Body of pancreas (tissue), 4 donors: ENCODE measurements at places on chromosomes 1 and 21. TPM values are rescaled to one million over a fixed set of nuclear protein-coding genes. Genes with fewer than 3 reads are reported as not detected.
A peak's percentile ranks its signal among the peaks of the same experiment; 100 is the strongest.

GRCh38 chr1:151914076-151914475 lies 4.8 kb upstream of the THEM4 start:
- no peaks in the 10 kb centered on the region for H3K27me3 ChIP-seq
- H3K4me1 ChIP-seq = peaks cover 6% of the 10 kb centered on the region
- H3K4me3 ChIP-seq = no peak overlapping the region
- no peak for DNase-seq
- H3K27ac ChIP-seq = no peak overlapping the region
- H3K36me3 ChIP-seq = no peaks in the 10 kb centered on the region

DNA sequence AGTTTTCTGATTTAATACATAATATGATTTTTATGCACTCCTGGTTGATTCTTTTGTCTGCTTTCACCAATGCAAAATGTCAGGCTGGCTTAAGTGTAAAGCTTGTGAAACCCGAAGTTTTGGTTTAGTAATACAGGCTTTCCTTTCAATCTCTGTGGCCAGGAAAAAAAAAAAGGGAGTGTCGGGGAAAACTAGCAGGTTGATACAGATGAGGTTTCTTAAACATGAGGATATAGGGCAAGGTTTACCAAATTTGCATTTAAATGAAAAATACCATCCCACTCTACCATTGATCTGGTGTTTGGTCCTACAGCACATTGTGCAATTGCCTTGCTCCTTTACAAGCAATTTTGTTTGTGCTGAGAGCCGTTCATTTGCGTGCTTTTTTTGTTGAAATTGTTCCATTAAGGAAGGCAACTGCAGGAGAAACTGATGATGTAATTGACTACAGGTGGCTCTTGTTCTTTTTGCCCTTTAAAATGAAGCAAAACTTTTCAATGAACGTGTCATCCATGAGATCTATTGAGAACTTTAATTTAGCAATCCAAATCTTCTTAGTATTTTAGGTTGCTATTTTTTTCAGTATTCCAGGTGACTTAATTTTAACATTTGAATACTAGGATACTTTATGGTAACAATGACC lies 22.7 kb downstream of the CLIC6 start:
- H3K27me3 ChIP-seq = no peaks in the 10 kb centered on the region
- H3K4me1 ChIP-seq = peaks cover 17% of the 10 kb centered on the region
- DNase-seq = no peak
- H3K36me3 ChIP-seq = no peaks in the 10 kb centered on the region
- H3K27ac ChIP-seq = no peak overlapping the region

The NPHS2 gene
- not detected for total RNA-seq

The PADI3 gene
- not detected for total RNA-seq

GRCh38 chr1:78839704-78840277 lies 166.7 kb downstream of the ADGRL4 start:
- DNase-seq = peak; percentile 30
- no peaks in the 10 kb centered on the region for H3K27me3 ChIP-seq
- peaks cover 5% of the 10 kb centered on the region for H3K4me1 ChIP-seq
- no peak overlapping the region for H3K4me3 ChIP-seq
- H3K27ac ChIP-seq = no peak overlapping the region

DNA sequence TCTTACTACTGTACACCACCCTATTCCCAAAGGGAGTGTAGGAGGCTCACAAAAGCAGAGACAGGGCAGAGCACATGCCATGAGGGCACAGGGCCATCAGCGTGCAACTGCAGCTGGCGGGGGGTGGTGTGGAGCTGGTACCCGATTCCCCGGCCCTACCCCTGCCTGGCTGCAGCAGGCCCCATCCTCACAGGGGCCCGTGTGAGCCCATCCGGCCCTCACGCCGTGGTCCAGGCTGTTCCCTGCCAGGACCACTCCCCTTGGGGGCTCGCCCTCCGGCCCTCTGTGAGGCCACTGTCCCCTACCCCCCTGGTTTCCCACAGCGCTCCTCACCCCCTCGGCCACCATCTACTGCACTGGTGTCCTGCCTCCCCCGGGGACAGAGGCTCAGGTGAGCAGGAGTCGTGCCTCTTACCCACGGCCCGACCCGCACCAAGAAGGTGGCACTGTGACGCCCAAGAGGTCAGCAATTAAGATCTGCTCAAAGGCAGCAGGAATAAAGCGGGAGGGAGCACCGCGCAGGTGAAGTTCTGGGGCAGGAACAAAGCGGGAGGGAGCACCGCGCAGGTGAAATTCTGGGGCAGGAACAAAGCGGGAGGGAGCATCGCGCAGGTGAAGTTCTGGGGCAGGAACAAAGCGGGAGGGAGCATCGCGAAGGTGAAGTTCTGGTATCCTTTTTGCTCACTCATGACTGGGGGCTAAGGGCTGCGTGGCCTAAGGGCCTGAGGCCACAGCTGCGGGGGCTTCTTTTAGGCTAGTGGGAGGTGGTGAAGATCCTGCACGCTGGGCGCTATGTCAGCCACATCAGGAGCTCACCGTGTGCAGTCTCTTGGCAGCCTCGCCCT lies 3.9 kb downstream of the POFUT2 start:
- H3K27me3 ChIP-seq = no peaks in the 10 kb centered on the region
- H3K4me3 ChIP-seq = no peak overlapping the region
- peaks cover 25% of the 10 kb centered on the region for H3K36me3 ChIP-seq
- H3K4me1 ChIP-seq = peaks cover 12% of the 10 kb centered on the region
- no peak overlapping the region for H3K27ac ChIP-seq

The CELA2B gene
- 1,481 TPM for total RNA-seq

The RAB42 gene
- total RNA-seq = 2.9 TPM

DNA sequence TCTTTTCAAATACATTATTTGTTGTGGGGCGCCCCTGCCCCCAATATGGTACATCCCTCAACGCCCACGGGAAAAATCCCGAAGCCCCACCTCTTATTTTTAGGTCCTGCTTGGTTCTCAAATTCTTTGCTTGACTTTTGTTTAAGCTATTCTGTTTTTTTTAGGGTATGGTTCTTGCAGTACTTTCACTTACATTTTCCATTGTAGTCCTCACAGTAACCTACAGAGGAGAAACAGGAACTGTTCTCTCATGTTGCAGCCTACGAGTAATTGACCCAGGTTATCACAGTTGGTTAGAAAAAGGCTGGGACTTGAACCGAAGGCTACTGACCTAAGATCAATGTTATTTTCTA lies 697 bp upstream of the C21orf91 start:
- peak overlapping the region; percentile 82 for H3K27ac ChIP-seq
- no peak for DNase-seq
- peak overlapping the region; percentile 95 for H3K4me3 ChIP-seq
- peaks cover 11% of the 10 kb centered on the region for H3K4me1 ChIP-seq

The GLIS1 gene
- total RNA-seq = 0.33 TPM

DNA sequence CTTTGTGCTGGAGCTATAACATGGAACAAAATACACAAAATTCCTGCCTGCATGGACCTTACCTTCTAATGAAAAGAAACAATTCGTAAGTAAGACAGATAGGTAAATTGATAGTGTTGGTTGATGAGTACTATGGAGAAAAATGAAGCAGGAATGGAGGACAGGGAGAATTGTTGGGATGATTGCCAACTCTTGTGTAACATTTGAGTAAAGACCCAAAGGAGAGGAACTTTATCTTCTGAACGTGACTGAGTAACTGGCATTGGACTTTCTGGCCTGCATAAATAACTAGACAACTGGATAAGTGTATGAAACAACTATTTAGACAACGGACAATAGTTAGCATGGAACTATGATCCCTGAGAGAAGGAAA lies 6.8 kb upstream of the EFCAB14 start:
- no peaks in the 10 kb centered on the region for H3K4me1 ChIP-seq
- no peak overlapping the region for H3K4me3 ChIP-seq

The LRRC3 gene
- total RNA-seq = 0.33 TPM
